ENCODE measurements at places on chromosomes 4 and X.
A peak's percentile ranks its signal among the peaks of the same experiment; 100 is the strongest.

DNA sequence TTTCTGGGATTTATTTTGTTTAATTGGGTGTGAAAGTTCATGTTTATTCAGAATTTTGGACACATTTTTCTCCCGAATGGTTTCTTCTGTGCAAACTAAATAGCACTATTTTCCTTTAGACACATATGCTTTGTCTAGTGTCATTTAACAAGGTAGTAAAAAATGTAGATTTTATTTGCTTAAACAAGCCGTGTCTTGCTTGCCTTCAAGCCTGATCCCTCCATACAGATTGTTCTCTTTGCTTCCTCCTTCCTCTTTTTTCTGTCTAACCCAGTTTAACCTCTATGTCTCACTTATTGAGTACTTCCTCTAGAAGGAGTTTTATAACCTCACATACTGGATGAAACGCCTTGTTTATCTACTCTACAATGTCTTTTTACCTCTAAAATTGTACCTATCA is 211.8 kb downstream of the NPFFR2 start:
- DNase-seq, result no peak

DNA sequence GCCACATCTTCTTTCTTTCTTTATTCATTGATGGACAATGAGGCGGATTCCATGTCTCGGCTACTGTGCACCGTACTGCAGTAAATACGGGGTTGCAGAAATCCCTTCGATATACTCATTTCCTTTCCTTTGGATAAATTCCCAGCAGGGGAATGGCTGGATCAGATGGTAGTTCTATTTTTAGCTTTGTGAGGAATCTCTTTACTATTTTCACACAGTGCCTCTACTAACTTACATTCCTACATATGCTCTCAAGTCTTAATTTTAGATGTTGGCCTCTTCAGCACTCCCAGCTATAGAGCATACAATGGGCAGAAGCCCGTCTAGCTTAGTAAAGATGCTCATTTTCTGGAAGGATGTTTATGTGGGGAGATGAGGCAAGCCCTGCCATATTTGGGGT is 317.4 kb downstream of the ASMT start:
- DNase-seq, result no peak

GRCh38 chrX:85988353-85988752 is 59.0 kb downstream of the CHM start:
- no peak for DNase-seq

DNA sequence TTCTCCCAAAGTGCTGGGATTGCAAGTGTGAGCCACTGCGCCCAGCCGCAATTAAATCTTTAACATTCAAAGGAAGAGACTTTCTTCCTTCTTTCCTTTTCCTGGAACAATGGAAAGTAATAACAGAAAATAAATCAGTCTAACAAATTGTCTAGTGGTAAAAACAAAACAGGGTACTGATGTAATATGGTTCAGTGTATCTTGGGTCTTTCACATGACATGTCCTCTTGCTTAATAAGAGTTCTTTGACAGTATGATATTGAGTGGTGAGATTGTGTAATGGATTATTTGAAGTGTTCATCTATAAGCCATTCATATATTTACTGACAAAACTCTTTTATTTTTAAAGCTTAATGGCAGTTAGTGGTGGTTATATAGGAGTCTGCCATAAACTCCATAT is 256.6 kb downstream of the SPRY1 start:
- no peak for DNase-seq

DNA sequence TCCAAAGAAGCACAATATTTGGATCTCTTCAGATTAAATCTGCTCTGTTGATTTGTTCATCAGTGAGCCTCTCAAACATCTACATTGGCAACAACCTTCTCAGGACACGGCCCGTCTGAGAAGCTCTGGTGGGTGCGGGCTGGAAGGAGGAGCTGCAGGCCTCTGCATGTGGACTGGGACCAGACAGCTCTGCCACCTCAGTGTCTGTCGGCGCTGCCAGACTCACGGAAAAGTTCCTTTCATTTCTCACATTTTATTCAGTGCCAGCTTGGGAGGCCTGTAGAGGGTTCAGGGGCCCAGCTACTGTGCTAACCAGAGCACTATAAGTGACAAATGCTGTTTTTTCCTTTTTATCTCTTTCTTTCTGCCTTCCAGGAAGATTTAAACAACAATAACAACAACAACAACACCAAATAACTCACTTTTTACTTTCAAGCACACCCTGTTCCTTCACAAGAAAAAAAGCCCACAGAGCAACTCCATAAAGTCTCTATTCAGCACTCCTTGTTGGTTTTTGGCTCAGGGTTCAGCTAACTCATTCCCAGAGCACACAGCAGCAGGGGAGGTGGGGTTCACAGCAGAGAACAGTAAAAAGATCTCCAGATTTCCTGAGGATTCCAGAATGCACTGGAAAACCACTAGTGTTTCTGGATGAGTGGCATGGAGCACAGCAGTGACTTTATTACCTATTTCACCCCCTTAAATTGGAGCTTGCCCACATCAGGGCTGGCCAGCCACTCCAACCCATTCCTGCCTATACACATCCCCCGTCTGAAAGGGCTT is 23.2 kb upstream of the HOPX start:
- DNase-seq, result no peak

DNA sequence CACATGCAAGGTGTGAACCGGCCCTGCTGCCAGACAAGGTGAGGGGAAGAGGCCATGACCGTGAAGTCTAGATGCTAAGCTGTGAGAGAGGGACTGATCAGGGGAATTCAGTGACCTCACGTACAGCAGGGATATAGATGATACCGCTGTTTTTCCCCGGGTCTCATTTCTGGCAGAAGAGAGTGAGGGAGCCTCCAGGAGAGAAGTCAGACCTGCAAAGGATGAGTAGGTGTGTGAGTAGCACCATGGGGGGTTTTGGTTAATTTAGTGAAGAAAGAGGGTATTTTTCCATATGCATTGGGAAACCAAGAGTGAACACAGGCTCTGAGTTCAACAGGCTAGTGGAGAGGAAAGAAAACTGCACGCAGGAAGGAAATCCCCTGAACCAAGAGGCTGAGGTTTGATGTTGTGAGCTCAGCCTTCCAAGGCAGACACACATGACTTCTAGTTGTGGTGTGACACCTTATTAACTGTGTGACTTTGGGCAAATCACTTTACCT is 127.6 kb upstream of the GATB start:
- no peak for DNase-seq

GRCh38 chr4:185774845-185775680 is 36.9 kb downstream of the SORBS2 start:
- DNase-seq, result peak; percentile 94

DNA sequence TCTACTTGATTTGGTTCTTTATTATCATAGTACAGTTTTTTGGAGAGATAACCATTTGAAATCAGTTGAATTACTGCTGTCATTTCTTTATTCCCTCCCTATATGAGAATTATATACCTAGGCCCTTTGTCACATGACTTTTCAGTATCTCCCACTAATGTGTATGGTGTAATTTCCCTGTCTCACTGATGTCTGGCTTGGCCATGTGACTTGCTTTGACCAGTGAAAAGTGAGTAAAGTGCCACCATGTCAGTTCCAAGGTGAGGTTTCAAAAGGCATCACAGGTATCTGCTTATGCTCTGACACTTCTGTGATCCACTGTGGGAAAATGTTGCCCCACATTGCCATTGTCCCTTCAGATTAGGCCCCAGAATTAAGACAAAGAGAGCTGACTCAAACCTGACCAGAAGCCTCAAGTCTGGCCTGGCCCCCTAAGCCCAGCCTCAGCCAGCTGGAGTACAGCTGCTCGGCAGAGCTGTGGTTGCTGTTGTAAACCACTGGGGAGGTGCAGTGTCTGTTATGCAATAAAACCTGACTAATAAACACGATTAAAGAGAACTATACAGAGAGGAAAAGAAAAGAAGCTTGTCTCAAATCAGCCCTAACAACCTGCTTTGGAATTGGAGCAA is 27.5 kb downstream of the SETD7 start:
- no peak for DNase-seq

DNA sequence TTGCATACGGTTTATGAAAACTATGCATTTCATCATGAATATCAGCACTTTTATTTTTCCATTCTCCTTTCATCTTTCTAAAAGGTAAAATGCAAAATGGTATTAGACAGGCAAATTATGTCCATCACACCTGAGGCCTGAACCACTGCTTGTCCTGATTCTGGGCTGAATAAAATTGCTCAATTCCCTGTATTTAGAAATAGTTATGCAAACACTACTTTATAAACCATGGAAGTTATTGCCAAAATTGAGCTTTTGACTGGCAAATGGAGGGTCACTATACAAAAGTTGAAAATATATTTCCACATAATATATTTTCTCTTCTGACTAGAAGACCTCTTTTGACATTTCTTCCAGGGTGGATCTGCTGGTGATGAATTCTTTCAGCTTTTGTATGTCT is 21.1 kb downstream of the FAM47E start:
- DNase-seq, result no peak

DNA sequence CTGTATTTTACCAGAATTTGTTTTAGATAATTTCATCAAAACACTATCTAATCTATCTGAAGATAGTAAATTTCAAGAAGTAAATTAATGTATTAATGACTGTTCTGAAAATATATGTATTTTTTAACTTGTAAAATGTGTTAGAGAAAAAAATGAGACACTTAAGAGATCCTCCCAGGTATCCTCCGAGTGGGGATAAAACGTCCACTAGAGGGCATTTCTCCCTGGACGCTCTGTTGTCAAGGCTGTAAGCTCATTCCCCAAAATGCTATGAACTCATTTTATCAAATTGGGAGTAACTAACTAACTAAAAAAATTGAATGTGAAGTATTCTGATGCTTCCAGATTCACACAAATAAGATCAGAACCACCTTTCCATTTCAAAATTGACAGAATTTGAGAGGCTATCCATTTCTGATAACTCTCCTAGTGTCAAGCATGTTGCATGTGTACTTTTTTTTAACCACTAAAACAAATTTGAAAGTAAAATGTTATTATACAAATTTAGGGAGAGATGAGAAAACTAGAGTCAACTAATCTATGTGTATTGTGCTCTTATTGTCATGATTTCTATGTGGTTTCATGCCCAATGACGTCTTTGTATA is 337.3 kb upstream of the HS3ST1 start:
- peak; percentile 77 for DNase-seq

DNA sequence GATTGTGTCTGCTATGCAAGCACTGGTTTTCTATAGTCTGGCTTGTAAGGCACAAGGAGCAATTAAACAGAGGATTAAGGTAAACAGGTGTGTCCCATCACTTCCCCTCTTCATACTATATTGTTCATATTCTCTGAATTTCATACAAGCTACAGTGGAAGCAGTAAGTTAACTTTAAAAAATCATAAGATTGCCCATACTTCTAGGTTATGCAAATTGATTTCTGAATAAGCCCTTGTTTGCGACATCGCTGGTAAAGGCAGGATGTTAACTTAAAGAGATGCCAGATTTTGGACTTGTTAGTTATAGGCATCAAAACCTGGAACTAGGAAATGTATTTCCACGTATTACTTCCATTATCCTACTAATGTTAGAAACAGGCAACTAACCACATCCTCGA is 1.0 kb upstream of the TMEM131L start:
- no peak for DNase-seq

DNA sequence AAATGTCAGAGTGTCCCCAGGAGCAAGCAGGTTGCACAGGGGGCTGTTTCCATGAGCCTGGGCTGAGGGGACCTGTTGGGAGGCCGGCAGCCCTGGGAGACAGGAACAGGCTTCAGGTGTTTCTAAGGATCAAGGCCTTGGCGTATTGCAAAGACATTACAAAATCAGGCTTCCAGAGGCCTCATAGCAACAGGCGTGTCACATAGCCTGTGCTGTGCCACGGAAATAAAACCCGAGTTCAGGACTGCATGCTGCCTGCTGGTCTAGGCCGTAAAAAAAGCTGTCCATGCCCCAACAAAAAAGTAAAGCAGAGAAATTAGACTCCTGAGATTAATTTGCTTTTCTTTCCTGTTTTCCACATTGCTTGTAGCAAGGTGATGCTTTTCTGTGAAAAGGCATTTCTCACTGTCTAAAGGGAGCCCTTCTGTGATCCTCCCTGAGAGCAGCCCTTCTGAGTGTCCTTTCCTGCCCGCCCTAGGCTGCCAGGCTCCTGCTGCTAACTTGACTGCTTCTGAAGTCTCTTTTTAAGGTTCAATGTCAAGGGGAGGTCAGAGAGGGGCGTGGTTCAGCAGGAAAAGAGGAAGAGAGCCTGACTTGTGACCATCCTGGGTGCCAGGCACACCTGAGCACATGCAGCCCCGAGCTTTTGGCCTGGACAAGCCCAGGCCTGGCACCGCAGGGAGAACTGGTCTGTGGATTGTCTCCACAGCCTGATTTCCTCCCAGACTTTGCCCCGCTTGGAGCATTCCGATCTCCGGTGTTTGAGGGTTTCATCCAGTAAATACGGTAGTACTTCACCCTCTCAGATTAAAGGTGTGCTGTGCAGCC is 21.3 kb downstream of the SHROOM2 start:
- DNase-seq, result no peak

- DNase-seq, result no peak
Observed at GRCh38 chrX:149877636-149878035, 3.3 kb upstream of the MAGEA8 start.
